GM23248 (cell line): ENCODE measurements at places on chromosomes 13 and 19. TPM values are rescaled to one million over a fixed set of nuclear protein-coding genes. Genes with fewer than 3 reads are reported as not detected.

The NPHS1 gene
- total RNA-seq: not detected in 2 replicates

DNA sequence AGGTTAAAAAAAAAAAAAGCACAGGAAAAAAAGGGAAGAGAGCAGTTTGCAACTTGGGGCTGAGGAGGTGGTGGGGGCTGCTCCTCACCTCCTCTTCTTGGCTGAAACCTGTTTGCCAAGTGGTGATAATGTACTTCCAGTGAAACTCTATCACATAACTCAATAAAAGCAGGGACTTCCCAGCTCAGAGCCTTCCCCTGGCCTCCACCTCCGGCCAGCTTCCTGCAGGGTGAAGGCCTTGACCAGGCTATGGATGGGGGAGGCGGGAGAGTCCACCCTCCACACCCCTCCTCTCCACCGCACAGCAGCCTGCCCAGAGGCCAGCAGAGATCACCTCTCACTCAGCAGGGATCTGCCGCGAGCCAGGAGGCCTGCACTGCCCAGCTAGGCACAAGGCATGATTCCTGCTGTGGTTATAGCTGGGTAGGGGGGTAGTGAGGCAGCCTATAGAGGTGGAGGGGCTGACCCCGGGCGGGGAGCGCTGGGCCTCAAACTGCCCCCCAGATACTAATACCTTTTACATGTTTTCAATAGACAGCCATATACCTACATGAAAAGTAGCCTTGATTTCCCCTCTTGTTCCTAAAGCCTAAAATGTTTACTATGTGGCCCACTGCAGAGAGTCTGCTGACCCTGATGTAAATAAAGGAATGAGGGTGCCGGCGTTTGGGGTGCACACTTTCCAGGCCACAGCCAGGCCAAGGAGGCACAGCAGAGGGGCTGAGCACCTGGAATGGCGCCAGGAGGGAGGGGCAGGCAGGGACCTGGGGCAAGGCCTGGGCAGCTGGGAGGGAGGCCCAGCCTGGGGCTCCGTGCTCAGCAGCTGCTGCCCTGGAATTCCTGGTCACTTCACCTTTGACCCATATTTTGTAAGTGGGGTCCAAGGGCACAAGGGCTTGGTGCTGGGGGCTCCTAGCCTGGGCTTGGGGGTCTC lies 10.3 kb downstream of the ZNF787 start:
- DNase-seq: no peak

The SCGB2B2 gene
- not detected in 2 replicates for total RNA-seq

DNA sequence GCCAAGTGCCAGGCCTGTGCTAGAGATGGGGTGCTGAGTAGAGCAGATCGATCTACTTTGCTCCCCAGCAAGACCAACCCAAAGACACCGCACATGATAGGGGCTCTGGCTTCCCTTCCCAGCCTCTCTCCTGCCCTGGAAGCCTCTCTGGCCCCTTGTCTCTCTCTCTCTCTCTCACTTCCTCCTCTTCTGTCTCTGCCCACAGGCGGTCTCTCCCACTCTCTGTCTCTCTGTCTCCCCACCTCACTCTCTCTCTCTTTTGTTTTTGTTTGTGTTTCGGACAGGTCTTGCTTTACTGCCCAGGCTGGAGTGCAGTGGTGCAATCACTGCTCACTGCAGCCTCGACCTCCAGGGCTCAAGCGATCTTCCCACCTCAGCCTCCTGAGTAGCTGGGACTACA lies 1.3 kb downstream of the SELENOV start:
- DNase-seq: no peak

GRCh38 chr19:48962849-48963165 lies 2.3 kb upstream of the FTL start:
- DNase-seq: no peak

The CHMP2A gene
- total RNA-seq: 88.6 and 89.2 TPM in 2 replicates
